ENCODE measurements at places on chromosomes 5 and 9.
A peak's percentile ranks its signal among the peaks of the same experiment; 100 is the strongest.

DNA sequence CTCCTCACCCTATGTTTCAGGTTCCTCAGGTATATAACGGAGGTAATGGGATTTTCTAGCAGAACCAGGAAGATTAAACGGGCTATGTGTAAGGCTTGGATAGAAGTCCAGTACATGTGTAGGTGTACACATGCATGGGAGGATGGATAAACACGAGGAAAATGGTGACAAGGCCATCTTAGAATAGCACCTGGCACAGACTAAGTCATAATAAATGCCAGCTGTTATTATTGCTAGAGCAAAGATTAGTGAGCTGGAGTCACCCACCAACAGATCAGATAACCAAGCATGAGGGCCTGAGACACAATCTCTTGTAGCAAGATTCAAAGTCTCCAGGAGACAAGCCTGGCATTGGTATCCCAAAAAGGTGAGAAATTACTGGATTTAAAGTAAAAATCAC, 21.1 kb downstream of the SPOCK1 start:
- DNase-seq: no peak

DNA sequence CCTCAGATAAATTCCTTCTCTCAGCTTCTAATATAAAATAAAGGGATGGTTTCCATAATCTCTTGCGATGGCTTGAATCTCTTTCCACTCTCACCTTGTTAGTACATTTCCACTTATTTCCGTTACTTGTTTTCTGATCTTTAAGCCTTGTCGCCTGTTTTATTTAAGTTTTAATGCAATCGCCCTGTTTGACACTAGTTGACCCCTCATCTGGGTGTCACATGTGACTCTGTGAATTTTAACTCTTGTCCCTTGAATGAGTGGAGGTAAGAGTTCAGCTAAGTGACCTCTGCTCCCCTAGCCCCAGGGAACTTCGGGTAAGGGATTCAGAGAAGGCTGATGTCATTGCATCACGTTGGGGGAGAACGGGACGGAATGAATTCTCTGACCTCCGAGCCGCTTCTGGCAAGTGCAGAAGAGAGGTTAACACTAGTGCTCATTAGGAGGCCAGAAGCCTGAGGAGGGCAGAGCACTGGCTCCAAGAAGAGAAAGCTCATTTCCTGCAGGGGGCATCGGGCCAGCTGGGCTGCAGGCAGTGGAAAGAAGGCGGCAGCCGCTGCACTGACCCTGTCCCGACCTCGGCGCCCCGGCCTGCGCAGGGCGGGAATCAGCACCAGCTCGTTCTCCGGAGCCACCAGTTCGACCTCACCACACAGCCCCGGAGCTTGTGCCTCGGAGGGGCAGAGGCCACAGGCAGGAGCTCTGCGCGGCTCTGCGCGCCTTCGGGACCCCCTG, 569 bp downstream of the HINT2 start:
- peak; percentile 60 for DNase-seq

- no peak for DNase-seq
Measured at GRCh38 chr9:470552-471194, 256.0 kb downstream of the DOCK8 start.

DNA sequence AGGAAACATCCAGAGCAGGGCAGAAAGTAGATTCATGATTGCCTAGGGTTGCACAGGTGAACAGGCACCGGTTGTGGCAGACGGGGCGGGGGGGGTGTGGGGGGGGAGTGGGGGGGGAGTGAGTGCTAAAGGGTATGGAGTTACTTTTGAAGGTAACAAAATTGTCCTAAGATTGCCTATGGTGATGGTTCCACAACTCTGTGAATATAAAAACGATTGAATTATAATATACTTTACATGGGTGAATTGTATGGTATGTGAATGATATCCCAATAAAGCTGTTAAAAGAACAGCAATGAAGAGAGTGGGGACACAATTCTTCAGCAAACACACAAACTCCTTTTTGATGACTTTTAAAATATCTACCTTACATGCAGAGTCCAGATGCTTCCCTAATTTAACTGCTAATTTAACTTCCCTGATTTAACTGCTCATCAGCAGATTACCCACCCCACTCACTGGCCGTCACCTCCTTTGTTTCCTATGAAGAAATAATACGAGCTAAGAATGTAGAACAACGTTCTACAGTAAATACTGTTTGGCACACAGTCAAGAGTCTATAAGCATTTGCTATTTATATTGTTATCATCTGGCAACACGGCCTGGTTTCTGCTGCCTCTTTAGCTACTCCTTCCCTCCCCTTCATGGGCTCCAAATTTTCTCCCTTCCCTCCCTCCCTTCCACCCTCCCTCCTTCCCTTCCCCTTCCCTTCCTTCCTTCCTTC, 83.5 kb downstream of the PTCH1 start:
- no peak for DNase-seq

GRCh38 chr5:4230786-4231641, 635.4 kb downstream of the IRX1 start:
- no peak for DNase-seq

DNA sequence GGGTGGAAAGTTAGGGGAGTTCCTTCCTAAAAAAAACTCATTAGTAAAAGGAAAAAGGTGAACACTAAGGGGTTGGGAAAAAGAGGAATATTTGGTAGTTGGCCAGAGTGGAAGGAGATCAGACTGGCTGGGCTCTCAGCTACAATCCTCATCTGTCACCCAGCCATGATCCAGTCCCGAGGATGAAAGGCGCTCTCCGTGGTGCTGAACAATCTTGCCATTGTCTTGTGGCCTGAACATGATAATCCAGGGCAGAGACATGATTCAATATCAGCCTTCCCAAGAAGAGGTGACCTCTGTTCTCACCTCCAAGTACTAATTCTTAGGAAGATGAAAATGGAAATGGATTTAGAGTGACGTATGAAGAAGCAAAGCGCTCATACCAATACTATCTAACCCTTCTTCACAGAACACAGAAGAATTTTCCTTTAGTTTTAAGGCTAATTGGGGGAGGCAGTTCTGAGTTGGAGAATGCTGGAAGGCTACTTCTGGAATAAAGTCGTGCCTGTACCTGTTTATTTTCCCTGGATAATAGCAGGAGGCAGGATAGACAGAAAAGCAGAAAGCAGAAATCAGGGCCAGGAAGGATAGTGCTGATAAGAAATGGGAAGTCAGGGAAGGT, 36.6 kb upstream of the MYORG start:
- peak; percentile 23 for DNase-seq

DNA sequence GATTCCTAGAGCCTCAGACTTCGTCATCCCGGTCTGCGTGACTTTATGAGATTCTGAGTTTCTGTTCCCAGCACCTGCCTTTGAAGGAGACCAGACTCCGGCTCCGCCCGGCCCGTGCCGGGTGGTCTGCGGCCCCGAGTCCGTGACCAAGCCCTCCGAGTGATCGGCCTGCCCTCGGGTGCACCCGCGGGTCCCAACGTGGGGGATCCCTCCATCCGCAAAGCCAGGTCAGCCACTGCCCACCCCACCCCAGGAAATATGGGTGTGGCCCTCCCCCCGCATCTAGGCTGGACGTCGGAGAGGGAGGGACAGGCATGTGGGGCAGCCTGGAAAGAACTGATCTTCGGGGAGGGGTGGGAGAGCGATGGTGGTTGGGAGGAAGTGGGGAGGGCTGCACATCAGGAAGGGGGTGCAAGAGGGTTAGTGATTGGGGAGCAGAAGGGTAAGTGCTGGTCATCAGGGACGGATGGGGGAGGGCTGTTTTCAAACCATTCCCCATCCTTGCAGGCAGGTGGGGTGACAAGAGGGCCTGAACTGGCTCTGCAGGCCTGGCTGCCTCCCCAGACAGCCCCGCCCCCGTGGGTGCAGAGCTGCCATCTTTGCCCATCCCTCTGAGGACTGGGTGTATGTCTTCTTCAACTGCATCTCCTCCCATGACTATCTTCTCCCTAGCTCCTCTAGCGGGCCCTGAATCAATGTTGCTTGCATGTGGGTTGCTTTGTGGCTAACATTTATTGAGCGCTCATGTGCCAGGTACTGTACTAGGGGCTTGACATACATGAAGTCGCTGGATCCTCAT, 747 bp downstream of the LRSAM1 start:
- DNase-seq: peak; percentile 68

- DNase-seq: no peak
Measured at GRCh38 chr5:14129123-14129522, 14.0 kb upstream of the TRIO start.

Data from activated naive CD8-positive, alpha-beta T cell treated with anti-CD3 and anti-CD28 coated beads for 36 hours (primary cell).